Fibroblast of gingiva (primary cell): ENCODE measurements at places on chromosomes 2 and 18.

DNA sequence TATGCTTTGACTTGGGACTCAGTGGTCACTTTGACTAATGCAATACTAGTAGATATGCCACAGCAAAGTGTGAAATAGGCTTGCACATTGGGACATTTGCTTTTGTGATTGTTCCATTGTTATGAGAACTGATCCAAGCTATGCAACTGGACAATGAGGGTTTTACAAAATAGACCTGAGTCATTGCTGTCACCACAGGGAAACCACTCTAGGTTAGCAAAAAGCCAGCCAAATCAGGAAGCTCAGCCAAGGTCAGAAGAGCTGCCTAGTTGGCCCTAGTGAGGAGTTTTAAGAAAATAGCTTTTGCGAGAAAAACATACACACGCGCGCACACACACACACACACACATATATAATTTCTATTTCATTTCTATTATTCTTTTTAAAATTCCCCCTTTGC is 452.4 kb upstream of the CDH7 start:
- DNase-seq = no peak

DNA sequence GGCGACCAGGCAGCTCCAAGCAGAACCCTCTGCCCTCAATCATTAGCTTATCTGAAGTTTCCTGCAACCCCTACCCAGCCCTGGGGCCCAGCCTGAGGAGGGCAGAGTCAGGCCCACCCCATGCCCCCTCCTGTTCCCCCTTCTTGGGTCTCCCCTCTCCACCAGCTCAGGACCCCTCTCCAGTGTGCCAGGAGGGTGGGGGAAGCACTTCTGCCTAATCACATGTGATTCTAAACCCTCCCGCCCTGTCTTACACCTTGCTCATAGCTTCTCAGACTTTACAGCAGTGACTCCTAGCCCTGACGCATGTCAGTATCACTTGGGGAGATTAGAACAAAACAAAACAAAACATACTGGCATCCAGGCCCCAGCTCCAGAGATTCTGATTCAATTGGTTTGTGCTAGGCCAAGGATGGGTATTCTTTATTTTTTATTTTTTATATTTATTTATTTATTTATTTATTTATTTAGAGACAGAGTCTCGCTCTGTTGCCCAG is 42.5 kb upstream of the ASAP2 start:
- no peak for DNase-seq

- peak; percentile 65 for DNase-seq
Observed at GRCh38 chr2:69773206-69773605, 31.3 kb downstream of the ANXA4 start.

DNA sequence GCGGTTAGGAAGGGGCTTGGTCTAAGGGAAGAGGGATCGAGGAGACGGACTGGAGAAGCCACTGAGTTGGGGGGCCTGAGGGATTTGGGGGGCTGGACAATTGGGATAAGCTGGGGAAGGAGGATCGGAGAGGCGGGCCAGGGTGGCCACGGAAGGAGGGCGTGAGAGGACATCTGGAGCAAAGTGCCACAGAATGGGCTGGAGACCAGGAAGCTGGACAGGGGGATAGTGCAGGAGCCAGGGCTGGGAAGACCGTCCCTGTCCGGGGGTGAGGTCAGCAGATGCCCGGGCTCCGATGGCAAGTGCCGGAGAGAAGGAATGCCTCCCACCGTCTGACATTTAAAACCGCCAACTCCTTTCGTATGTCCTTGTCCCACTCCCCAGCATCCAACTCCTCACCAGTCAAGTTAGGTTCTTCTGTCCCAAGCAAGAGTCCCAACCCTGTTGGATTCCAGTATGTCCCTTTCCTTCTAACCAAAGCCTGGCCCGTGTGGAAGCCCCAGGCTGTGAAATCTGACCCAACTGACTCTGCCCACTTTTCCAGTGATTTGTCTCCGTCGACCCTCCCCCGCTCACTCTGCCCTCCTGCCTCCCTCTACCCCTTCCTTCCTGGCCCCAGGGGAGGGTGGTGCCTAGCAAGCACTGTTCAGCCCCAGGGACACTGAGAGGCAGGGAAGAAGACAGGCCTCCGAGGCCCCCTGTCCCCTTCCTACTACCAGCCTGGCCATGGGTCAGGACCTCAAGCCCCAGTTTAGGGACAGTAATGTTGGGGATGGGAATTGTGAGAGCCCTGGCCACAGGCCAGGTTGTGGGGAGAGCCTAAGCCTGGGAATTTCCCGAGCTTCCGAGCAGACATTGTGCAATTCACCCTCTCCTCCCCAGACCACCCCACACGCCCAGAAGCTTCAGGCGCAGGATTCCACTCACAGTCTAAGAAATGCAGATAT is 31.5 kb upstream of the TMBIM1 start:
- peak; percentile 20 for DNase-seq

DNA sequence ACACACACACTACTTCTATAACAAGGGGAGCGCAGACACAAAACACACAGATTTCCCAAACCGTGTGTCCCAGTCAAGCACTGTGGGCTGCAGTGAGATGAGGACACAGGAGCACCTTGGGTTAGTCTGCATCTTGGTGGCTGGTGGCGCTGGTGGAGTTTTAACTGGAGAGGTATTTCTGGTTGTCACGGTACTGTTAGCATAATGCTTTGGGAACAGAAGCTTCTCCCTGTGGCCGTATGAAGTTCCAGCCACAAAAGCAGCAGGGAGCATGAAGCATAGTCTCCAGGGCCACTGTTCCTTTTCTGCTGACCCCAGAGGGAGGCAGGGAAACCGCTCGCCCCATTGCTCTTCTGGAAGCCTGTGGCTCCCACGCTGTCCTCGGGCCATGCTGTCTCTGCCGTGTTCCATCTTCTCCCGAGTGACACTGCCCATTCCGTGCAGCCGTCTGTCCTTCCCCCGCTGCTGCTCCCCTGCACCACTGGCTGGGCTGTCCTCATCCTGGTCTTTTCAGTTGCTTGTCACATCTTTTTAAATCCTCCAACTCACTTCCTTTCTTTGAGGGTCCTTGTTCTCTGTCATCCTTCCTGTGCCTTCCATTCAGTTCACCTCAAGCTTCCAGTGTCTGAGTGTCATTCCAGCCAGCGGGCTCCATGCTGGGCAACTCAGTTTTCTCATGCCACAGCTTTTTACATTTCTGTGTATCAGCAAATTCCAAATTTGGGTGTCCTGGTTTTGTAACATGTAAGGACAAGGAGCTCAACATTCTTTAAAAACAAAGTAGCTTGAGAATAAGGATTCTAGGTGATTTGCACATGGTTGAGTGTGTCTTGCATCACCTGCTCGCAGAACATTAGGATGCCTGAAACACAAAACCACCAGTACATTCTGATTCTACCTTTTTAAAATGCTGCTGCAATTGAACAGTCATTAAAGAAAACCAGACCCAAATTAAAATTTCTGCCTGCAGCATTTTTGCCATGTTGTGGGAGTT is 125.0 kb downstream of the MTCL1 start:
- DNase-seq = no peak

GRCh38 chr2:119549241-119549640 is 5.0 kb downstream of the CFAP221 start:
- peak; percentile 50 for DNase-seq

DNA sequence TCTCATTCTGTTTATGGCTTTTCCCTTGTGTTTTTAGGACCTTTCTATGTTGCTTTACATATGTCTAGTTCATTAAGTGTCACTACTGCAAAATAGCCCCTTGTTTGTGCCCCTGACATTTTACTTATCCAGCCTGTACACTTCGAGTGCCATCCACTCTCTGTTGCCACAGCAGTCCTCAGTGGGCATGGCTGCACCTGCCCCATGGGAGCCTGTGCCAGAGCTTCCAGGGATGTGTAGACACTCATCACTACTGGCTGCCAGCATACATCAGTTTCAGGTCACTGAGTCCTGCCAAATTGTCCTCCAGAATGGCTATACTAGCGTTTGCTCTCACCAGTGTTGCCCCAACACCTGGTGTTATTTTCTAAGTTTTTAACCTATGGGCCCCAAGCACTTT is 80.4 kb downstream of the ARMC9 start:
- no peak for DNase-seq

DNA sequence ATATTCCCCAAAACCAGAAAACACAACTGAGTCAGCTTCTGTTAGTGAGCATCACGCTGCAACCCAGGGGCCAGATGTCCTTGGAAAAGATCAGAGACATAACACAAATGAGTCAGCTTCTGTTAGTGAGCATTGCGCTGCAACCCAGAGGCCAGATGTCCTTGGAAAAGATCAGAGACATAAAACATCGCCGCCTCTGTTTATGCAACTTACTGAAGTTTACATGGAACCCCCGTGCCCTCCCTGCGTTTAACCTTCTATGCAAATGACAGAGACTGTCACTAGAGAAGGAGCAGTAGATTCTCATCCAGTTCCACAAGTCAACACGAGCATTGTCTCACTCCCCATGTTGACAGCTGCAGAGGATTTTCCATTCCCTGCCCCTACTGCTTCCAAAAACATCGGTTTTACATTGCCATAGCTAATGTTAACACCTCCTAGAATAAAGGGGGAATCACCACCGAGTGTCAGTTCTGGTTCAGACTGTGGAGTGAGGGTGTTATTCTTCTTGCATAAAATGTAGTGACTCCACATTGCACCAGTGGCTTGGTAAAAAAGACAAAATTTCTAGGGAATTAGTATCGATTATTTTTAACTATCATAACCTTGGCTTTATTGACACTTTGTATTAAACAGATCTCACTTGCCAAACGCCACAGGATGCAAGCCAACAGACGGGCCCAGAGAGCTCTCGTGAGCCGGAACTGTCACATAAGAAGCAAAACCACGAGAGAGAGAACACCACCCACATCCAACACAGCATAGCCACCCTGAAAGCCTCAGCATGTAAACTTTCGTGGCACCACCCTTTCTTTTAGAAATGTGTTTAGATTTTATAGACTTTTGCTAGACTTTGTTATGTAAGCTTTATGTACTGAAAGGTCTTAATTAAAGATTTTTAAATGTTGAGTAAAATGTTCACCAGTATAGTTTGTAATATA is 87.7 kb downstream of the SH3YL1 start:
- DNase-seq = no peak

DNA sequence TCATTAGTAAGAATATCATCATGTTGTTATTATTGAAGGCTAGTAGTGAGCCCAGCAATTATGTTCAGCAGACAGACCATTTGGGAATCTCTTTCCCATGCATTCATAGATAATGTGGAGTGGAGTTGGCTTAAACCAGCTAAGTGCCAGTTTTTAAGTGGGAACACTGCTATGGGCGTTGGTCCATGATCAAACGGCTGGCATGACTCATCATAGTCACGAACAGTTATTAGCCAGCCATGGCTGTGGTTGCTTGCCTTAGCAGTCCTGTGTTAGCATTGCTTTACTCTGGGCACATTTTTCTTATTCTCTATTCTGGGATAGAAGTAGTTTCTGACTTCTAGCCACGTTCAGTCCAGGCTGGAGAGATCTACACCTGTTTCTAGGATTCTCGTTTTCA is 17.7 kb downstream of the EIF4E2 start:
- DNase-seq = peak; percentile 88

- no peak for DNase-seq
Observed at GRCh38 chr2:216344950-216345300, 27.4 kb downstream of the MARCHF4 start.

DNA sequence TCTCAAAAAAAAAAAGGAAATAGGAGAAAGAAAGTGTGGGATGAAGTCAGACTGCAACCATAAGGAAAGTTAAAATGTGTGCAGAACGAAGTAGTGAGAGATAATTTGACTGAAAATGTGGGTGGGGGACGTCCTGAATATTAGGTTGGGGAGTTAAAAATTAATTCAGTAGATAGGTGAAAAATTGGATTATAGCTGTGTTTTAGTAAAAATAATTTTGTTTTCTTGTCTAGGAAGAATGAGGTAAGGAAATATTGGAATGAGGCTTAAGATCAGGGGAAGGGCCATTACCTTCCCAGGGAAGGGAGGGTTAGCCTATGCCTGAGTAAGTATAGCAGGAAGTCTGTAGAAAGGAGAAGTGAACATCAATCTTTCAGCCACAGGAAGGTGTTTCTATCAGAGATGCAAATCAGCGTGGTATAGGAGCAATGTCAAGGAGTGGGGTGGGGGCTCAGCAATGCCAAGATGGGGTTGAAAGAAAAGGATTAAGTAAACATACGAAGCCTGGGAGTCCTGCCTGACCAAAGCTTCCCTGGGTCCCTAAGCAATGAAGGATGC is 250.9 kb downstream of the PIEZO2 start:
- no peak for DNase-seq

GRCh38 chr2:163247156-163247846 is 408.7 kb upstream of the KCNH7 start:
- DNase-seq = no peak

DNA sequence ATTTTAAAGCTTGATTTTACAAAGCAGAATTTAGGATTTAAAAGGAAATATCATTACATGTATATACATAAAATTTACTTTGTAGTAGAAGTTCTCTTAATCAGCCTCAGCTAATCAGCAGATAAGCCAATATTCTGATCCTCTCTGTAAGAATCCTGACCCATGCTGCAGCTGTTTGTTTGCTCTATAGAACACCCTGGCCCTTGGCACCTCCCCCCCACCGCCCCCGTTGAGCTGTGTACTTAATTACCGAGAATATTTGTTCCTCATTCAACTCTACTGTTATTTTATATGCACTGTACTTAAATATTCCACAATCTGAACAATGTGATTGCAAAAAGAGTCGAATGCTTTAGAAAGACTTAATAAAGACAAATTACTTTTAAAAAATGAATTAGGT is 98.0 kb downstream of the EVA1A start:
- no peak for DNase-seq

DNA sequence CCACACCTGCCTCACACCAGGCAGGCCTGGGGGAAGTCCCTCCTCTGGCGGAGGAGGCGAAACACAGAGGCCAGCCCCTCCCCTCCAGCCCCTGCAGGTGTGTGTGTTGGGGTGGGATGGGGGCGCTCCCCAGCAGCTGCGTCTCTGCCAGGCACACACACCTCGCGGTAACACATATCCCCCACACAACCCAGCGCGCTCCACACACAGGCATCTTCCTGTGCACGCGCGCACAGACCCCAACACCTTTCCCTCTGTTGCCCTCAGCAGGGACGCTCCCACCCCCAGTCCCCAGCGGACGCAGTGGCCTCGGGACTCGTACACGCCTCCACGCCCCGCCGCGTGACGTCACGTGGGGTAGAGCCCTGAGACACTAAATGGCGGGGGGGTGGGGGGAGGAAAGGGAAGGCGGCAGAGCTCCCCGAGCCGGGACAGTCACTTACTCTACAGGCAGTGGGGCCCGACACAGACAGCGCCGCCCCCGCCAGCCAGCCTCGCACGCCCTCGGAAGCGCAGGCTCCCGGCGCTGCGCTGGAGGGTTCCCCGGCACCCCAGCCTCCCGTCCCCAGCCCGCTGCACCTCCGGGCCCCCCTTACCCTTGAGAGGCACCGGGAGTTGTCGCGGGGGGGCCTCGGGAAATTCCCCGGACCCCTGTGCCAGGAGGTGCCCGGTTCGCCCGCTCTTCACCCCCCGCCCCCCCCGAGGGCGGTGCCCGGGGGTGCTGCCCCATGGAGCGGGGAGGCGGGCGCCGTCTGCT is at the start of gene WNT10A:
WNT10A (plus strand) TSS at position 751 of the 757 bp plus-strand sequence. CDS start 144 bp downstream, outside the sequence.
- DNase-seq = no peak

GRCh38 chr2:30040147-30040546 is 106.7 kb upstream of the YPEL5 start:
- DNase-seq = no peak

- DNase-seq = no peak
Observed at GRCh38 chr2:231679908-231680284, 28.4 kb upstream of the PTMA start.

- peak; percentile 10 for DNase-seq
Observed at GRCh38 chr2:11420190-11420589, 45.8 kb downstream of the E2F6 start.

GRCh38 chr18:46447323-46447722 is 209.7 kb downstream of the LOXHD1 start:
- DNase-seq = no peak

GRCh38 chr2:32788114-32788513 is 158.6 kb upstream of the LTBP1 start:
- DNase-seq = no peak

GRCh38 chr2:11417946-11418585 is 47.9 kb downstream of the E2F6 start:
- no peak for DNase-seq
